Right cardiac atrium (tissue), 5 donors: ENCODE measurements at places on chromosomes 6 and 20.

GRCh38 chr6:99178168-99178567 lies 171.3 kb downstream of the FAXC start:
- no peak for DNase-seq

GRCh38 chr6:5143634-5144311 lies 58.6 kb downstream of the PPP1R3G start:
- peak; percentile 85 for DNase-seq

DNA sequence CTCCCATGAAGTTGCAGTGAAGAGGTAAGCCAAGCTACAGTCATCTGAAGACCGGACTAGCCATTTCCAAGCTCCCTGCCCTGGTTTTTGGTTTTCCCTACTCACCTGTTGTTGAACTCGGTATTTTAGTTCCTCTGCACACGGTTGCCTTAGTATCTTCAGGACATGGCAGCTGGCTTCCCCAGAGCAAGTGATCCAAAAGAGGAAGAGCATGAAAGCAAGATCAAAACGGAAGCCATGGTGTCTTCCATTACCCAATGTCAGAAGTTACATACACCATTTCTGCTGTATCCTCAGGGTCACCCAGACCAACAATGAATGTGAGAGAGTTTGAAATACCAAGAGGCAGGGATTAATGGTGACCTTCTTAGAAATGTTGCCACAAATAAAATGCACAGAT lies 276.6 kb upstream of the CNR1 start:
- DNase-seq: no peak

GRCh38 chr6:143843677-143843999 lies 500 bp downstream of the LTV1 start:
- no peak for DNase-seq

DNA sequence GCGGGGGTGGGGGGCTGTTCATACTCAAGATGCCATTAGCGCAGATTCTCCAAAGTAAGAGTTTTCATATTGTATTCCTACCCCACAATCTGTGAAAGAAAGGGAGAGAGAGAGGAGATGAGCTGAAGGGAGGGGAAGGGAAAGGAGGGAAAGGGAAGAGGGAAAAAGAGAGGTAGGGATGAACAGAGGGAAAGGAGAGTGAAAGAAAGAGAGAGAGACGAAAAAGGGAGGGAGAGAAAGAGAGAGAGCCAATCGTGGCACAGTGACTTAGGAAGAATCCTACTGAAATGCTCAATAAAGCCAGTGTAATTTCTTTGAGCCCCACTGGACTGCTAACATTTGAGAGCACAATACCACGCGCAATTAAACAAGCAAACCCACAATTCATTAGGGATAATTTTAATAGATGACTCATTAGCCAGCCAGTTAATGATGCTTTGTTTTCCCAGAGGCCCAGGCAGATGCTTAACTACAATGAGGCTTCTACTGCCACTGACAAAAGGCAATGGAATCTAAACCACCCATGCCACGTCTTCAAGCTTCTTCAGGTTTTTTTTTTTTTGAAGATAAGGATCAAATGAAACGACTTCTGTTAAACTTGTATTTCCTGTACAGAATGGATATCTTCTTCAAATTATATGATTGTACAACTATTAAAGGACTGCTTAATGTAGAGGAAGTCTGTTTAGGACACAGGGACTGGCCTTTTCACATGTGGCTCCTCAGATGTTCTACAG lies 306.8 kb downstream of the FOXC1 start:
- DNase-seq: no peak

DNA sequence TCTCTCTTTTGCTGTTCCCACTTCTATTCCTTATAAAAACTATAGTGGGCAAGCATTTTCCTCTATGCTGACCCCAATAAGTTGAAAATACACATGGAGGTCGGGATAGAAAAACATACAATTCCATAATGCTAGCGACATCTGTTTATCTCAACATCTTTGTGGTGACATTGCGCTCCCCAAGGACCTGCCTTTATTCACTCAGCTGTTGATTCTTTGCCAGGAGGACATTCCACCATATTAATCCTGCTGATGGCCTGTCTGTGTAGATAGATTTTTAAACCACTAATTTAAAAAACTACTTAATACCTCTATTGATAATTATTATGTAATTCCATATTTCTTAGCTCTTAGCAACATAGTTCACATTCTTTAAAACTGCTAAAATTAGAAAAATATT lies 555.3 kb upstream of the MAP3K7 start:
- no peak for DNase-seq
